Activated CD8-positive, alpha-beta memory T cell treated with anti-CD3 and anti-CD28 coated beads for 48 hours (primary cell): ENCODE measurements at places on chromosomes 3 and 15.
A peak's percentile ranks its signal among the peaks of the same experiment; 100 is the strongest.

GRCh38 chr3:176933704-176934103 is 263.6 kb downstream of the TBL1XR1 start:
- no peak for DNase-seq

DNA sequence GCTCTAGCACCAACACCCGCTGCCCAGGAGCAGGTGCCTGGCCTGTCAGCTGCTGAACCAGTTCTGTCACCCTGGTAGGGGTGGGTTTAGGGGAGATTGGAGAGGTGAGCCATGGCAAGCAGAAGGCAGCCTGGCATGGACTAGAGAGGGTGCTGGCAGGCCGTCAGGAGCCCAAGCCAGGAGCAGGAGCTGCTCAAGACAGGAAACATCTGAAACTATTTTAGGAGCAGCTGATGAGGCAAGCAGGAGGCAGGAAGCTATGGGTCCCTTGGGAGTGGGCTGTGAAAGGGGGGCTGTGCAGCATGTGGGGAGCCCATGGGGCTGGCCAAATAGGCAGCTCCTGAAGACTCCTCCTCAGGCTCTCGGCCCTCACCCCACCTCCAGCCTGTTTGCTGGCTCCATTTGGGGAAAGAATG is 2.3 kb downstream of the INKA1 start:
- no peak for DNase-seq

DNA sequence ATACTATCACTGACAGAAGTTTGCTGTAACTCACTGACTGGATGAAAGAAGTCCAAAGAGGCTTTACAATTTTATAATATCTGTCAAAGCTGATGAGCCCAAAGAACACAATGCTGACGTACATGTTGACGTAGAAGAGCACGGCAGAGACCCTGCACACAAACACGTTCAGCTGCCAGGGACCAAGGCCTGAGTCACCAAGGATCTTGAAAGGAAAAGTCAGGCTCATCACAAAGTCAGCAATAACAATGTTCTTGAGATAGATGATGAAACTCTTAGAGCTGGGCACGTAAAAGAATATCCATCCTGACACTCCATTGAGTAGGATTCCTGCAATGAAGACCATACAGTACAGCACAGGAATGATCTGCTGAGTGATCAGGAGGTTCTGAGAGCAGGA is 10.9 kb upstream of the GPR171 start:
- no peak for DNase-seq

DNA sequence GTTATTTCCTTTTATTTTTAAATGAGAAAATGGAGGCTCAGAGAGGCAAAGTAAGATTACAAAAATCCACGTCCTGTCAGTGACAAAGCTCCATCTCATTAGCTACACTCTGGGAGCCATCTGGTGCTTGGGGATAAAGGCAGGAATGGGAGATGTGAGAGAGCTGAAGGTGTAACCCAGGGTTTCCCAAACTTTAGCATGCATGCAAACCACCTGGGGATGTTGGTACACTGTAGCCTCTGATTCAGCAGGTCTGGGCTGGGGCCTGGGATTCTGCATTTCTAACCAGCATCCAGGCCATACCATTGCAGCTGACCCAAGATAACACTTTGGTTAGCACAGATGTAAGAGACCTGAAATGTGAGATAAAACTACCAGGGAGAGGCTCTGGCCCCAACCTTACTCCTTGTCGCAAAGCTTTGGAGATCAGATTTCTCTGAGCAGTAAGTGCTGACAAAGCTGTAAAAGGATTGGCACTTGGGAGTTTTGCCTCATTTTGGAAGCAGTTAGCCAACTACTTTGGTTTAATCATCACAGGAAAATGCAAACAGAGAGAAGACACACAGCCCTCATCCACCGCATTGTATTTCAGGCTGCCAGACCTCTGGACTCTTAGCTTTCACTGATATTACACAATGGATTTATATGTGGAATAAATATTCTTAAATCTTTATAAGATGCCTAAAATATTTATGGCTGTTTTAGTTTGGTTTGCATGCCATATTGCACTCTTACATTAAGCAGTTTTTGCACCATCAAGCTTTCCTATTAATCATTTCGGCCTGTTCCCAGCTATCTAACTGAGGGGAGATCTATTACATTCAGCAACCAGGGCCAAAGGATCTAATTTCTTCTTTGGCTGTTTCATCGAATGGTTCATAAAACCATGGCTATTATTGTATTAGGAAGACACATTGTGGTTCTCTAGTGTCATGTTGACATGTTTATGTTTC is 263.0 kb downstream of the EBLN2 start:
- DNase-seq, result no peak

DNA sequence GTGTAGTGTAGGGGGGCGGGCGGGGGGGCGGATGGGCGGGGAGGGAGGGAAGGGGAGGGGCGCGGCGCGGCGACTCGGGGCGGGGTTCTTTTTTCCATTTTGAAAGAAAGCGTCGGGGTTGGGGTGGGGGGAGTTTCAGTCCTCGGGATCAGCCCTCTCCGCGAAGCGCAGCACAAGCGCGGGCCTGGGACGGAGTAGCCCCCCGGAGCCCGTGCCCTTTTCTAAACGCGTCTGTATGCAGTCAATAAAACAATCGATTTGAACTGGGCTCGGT is 6.1 kb downstream of the ISLR2 start:
- no peak for DNase-seq

DNA sequence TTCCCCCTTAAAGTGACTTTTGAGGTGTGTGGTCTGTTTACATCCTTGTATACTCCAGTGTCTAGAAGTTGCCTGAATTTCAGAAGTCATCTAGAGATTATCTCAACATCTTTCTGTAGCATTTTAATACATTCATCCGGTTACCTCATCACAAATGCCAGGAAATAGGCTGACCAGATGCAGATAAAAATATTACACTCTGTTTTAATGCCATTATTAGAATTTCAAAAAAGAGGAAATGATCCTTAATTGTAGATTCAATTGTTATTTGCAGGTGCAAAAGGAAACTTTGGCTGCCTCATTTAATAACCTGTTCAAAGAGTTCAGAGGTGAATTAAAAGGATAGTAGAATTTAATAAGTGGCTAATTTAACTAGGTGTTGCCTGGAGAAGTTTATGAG is 290.9 kb downstream of the C3orf38 start:
- DNase-seq, result no peak

DNA sequence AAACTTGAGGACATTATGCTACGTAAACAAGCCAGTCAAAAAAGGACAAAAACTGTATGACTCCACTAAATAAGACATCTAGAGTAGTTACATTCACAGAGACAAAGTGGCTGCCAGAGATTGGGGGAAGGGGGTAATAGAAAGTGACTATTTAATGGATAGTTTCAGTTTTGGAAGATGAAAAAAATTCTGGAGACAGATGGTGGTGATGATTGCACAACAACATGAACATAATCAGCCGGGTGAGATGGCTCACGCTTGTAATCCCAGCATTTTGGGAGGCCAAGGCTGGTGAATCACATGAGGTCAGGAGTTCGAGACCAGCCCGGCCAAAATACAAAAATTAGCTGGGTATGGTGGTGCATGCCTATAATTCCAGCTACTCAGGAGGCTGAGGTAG is 40.6 kb downstream of the DPP8 start:
- DNase-seq, result no peak

- DNase-seq, result no peak
Measured at GRCh38 chr3:55169608-55170072, 241.8 kb upstream of the LRTM1 start.

GRCh38 chr3:124636863-124637296 is 93.4 kb upstream of the UMPS start:
- DNase-seq, result no peak

DNA sequence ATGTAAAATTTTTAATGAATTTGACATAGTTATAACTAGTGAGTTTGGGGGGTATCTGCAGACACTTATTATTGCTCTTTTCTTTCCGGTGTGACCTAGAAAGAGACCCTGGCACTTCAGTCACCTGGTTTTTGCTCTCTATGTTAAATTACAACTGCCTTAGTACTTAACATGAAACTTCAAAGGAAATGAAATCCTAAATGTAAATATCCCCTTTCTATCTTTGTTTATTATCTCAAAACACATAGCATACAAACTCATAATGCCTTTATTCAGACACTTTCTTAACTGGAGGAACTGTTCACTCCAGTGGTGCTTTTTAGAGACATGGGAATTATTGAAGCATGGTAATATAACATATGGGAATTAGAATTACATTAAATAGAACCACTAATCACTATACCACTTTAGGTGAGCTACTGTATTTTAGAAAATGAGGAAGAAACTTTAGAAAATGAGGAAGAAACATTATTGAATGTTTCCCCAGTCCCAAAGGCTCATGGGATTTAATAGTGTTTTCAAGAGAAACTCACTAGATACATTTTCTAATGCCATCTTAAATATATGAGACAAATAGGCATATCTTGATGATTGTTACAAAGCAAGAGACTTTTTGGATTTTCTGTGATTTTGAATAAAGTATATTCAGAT is 119.5 kb upstream of the MLF1 start:
- no peak for DNase-seq

GRCh38 chr3:120432150-120432860 is 18.5 kb downstream of the FSTL1 start:
- no peak for DNase-seq

DNA sequence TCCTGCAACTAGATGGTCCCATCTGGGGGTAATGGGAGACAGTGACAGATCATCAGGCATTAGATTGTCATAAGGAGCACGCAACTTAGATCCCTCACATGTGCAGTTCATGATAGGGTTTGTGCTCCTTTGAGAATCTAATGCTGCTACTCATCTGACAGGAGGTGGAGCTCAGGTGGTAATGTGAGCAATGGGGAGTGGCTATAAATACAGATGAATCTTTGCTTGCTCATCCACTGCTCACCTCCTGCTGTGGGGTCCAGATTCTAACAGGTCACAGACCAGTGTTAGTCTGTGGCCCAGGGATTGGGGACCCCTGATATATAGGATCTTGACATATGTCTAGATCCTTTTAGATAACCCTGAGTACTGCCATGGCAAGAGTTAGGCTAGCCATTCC is 52.7 kb downstream of the RASGRF1 start:
- no peak for DNase-seq

GRCh38 chr3:63343674-63344073 is 65.6 kb downstream of the SYNPR start:
- DNase-seq, result peak; percentile 10

DNA sequence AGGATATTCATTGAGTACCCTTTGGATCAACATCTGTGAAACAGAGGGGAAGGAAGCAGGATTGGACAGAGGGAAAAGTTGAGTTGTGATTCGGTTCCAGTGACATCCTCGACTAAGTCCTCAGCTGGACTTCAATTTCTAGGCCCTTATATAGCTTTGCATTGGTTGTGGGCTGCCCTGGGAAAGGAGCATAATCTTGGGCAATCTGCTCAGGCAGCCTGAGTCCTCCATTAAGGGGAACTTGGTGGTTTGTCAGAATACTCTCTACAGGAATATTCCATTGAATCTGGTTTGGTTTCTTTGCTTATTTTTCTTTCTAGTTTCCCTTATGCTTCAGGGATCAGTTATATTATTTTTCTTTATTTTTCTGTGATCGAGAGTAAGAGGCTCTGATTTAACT is 94.1 kb downstream of the TCF12 start:
- no peak for DNase-seq

DNA sequence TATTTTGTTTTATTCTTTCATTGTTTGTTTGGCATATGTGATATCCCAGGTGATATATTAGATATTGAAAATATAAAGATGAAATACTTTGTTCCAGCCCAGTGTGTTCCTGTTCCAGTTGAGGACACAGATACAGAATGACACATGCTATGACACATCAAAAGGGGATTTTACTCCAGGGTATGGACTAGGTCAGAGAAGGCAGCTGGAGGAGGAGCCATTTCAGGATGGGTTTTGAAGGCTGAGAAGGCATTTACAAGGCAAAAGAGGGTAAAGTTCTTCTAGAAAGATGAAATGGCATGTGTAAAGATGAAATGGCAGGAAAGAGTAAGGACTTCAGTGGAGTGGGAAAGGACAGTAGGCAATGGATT is 163.8 kb downstream of the ZIC1 start:
- DNase-seq, result no peak

- DNase-seq, result no peak
Measured at GRCh38 chr3:76638006-76638405, 401.9 kb upstream of the ROBO2 start.

DNA sequence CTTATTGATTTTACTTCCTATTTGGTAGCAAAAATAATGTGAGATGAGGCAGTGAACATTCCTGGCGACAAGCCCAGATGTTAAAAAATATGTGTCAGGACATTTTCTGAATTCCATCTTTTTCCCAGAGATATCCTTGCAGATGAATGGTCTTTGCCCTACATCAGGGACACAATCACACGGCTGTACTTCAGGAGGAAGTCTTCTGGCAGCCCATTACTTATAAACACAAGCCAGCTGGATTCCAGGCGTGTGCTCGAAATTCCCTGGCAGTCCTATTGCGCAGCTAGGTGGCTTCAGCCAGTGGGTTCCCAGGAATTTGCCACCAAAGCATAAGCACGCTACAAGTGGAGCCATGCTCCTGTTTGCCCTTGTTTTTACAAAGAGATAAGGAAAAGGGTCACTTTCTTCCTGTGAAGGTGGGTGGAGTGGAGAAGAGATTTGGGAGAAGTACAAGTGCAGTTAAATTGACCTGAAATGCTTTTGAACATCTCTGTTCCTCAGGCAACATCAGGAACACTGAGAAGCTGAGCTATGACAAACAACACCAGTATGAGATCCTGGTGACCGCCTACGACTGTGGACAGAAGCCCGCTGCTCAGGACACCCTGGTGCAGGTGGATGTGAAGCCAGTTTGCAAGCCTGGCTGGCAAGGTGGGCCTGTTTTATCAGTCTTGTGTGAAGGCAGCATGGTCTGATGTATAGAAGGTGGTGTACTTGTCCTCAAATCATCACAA is 257.1 kb upstream of the TRIM42 start:
- DNase-seq, result no peak

DNA sequence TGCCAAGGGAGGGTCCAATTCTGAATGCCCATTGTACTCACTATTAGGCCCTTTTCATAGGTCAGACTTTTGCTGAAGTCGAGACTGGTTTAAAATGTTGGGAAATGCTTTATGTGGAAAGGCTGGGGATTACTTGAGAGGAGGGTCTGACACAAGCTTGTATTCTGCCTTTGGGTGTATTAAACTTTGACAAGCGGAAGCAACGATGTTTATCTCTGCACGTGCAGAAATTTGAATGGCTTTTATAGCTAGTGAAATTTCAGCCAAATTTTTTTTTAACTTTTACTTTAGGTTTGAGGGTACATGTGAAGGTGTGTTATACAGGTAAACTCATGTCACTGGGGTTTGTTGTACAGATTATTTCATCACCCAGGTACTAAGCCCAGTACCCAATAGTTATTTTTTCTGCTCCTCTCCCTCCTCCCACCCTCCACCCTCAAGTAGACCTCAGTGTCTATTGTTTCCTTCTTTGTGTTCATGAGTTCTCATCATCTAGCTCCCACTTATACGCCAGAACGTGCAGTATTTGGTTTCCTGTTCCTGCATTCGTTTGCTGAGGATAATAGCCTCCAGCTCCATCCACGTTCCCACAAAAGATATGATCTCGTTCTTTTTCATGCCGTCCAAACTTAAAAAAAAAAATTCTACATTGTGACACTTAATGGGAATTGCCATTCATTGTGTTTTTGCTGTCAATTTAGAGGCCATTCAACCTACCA is 223.0 kb upstream of the BHLHE40 start:
- DNase-seq, result no peak
